COLO829 (cell line): ENCODE measurements at places on chromosomes 2 and 18.
A peak's percentile ranks its signal among the peaks of the same experiment; 100 is the strongest.

DNA sequence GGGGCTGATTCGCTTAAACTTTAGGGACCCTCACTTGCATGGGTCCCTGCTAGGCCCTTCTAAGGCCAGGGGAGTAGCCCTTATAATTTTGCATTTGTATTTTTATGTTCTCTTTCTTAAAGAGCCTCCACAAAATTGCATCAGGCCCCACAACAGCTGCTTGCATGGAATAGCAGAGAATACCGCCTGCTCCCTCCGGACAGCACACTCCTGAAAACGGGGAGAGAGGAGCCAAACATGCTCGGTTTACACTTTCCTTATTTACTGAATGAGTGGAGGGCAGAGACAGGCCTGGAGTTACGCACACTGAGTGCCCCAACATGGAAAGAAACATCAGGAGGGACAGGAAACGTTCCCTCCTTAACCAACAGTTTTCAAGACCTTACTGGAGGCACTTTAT is 132.2 kb downstream of the ANTXR1 start:
- DNase-seq = no peak

GRCh38 chr2:141439524-141439923 is 691.3 kb downstream of the LRP1B start:
- no peak for DNase-seq

GRCh38 chr2:158695305-158695704 is 99.8 kb upstream of the DAPL1 start:
- DNase-seq = no peak

DNA sequence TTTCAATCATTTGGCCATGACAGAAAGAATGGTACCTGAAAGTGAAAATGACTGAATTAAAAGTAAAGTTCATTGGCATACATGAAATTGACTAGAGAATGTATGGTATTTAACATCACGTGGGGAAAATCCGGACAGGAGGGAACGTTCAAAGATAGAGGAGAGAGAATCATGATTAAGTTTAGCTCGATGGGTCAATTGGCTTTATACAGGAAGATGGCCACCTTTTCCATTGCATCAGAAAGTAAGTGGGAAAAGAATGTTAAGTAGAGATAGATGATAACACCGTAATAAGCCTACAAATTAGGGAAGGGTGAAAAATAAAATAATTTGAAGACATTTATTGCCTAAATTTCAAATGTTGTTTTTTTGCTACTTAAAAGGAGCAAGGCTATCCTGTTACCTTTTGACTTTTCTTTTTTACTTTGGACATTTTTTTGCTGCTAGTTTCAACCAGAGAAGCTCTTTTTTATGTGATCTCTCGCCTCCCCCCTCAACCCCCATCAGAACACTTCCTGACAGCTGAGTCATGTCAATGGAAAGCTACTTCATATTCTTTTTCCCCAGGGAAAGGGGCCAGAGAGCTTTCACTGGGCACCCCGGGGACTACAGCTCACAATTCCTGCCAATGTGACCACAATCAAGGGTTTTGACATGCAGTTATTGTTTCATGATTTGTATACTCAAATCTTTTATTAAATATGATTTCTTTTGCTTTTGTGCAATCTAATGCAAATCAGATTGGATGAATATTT is 767 bp upstream of the CCDC102B start:
- DNase-seq = peak; percentile 37

DNA sequence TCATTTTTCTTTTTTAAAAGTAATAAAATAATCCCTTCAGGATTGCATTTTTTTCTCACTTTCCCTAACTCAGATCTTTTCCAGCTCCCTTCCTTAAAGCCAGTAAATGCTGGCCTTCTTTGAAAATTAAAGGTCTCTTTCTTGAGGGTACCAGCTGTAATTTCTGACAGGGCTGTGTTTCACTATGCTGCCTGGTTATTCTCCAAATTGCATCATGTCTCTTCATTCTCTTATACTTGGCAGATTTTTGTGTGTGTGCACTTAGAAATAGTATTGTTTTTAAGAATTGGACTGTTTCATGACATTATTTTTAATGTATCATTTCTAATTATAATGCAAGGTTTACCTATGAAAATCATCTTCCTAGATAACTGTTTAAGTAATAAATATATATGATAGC is 72.0 kb upstream of the EPB41L5 start:
- DNase-seq = no peak

- DNase-seq = no peak
Measured at GRCh38 chr2:160469621-160470204, 23.9 kb downstream of the RBMS1 start.

DNA sequence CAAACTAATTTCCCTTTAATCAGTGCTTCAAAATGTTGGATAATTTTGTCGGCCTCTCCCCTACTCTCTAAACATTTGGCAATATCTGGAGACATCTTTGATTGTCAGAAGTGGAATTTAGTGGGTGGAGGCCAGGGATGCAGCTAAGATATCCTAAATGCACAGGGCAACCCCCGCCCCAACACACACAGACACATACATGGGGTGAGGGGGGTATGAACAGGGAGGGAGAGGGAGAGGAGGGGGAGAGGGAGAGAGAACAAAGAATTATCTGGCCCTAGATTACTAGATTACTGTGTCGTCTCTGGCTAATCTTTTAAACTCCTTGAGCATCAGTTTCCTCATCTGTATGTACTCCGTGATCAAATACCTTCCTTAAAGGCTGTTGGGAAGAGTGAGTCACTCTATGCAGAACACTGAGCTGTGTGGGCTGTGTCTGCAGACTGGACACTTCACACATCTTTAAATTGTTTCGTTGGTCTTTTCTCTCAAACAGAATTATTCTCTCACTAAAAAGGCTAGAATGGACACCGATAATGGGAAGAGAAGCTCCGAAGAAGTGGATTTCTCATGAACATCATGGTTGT is 2.9 kb downstream of the RNF149 start:
- peak; percentile 45 for DNase-seq

- DNase-seq = no peak
Measured at GRCh38 chr2:186129767-186130581, 356.1 kb upstream of the ZC3H15 start.

- no peak for DNase-seq
Measured at GRCh38 chr2:118048401-118048800, 34.5 kb upstream of the CCDC93 start.

DNA sequence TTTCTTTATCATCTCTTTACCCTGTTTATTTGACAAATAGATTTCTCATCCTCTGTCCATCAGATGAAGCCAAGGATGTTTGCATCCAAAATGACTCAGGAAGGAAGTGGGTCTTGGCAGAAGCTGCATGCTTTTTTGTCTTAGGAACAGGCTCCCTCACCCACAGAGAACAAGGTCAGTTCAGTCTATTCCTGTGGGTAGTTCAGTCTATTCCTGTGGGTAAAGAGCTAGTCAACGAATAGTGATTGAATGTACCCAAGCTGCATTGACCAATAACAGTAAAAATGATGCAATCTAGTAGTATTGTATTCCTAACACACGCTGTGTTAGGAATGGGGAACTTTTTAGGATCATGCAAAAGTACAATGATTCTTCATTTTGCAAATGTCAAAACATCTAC is 290.8 kb upstream of the TANK start:
- peak; percentile 28 for DNase-seq

- no peak for DNase-seq
Measured at GRCh38 chr2:13682540-13683272, 949.8 kb upstream of the LRATD1 start.

GRCh38 chr2:174342686-174343342 is 8.1 kb downstream of the SP9 start:
- DNase-seq = no peak

GRCh38 chr2:9738062-9738461 is 105.2 kb upstream of the TAF1B start:
- DNase-seq = no peak

- DNase-seq = no peak
Measured at GRCh38 chr2:43710866-43711265, 34.6 kb upstream of the C1GALT1C1L start.

GRCh38 chr2:80190166-80190565 is 114.4 kb downstream of the LRRTM1 start:
- no peak for DNase-seq

DNA sequence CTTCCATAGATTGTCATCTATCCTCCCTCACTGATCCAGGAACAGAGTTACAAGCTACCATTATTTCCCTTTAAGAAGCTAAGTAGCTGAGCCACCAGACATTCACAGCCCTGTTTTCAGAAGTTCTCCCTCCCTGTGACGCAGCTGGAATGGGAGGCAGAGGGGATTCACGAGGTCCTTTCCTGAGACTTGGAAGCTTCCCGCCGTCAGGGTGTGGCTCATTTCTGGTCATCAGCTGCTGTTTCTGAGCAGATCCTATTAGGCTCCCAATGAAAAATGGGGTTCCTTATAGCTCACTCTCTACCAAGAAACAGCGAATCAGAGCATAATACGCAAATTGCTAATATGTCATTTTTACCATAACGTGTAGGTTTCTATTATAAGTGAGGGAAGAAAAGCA is 559.3 kb upstream of the ID2 start:
- DNase-seq = no peak

DNA sequence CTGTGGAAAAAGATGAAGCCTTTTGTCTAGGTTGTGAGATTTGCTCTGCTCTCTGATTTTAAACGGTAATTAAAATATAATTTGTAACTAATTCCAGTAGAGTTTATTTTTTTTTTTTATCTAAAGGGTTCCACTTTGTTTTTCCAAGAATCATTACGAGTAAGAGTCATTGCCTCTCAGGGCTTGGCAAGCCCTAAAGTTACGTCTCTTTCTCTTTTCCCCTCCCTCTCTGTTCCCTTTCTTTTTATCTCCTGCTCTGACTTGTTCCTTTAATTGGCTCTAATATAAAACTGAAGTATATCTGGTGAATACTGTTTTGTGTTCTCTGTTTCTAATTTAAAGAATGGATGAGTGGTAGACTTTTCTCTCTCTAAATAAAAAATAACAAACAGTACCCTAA is 75.8 kb downstream of the CALCRL start:
- no peak for DNase-seq

GRCh38 chr18:50405582-50406271 is 30.9 kb downstream of the SKA1 start:
- no peak for DNase-seq

- peak; percentile 43 for DNase-seq
Measured at GRCh38 chr2:39379643-39380524, 57.2 kb downstream of the MAP4K3 start.

DNA sequence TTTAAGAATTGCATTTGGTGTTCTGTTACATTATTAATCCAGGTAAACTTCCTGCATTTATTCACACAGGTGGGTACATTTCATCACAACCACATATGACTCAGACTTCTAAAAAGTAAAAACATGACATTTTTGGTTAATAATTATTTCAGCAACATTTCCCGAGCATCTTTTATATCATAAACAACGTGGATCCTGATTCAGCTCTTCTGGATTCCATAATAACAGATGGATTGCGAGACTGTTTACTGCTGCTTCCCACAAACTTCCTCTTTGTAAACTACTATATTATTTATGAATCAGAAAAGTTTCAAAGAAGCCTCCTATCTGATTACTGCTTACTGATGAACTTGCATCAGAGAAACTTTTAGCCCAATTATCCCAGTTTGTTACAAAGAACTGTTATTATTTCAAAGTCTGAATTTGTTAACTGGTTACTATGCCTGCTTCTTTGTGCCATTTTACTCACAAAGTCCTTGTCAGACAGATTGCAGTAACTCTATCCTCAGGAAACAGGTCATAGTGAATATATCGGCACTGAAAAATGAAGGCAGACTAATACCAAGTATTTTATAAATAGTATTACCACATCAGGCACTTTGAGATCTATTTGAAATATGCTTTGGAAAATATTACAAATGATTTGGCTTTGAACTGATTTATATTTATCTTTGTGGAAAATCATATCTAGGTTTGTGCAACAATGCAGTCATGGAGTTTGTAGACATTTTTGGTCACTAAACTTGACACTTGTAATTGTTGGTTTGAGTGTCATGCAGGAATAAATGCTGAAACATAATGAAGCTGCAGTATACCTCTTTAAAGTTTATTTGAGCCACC is 511.6 kb downstream of the PLCL1 start:
- no peak for DNase-seq

DNA sequence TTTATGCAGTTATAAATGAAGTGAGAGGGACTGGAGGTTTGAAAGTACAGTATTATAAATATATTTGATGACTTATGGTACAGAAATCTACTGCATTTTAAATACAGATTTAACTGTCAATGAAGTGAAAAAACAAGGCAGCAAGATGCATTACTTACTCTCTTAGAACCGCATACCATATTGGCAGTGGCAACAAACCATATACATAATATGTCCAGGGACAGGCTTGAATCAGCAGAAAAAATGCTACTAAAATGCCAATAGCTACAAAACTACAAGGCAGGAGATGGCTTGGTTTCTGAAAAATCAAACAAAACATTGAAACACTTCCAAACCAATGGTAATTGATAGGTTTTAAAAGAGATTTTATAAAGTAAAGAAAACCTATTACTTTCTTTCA is 77.2 kb downstream of the PIGN start:
- no peak for DNase-seq

- DNase-seq = no peak
Measured at GRCh38 chr2:164589522-164589921, 31.8 kb downstream of the GRB14 start.

DNA sequence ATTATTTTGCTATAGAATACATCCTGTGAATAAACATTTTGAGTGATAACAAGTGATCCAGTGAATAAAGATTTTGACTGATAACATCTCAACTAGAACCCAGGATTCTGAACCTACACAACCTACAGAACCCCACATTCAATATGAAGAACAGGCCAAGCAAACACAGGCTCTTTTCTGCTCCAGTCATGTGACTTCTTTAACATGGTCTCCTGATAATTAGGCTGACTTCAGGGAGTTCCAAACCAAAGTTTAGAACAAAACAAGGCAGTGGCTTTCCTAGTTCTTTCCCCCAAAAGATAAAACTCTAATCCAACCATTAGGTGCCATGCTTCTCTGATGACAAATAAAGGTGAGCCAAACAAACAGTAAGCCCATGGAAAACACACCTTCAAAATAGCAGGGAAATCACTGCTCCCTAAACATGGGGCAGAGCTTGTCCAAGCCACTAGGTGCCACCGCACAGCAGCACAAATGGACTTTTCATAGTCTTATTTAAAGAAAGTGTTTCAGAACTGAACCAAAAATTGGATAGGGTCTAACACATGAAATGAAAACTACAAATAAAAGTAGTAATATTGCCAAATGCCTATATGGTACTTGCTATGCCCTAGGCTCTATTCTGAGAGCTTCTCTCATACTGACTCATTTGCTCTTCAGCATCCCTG is 95.3 kb downstream of the EVA1A start:
- peak; percentile 36 for DNase-seq

GRCh38 chr2:44802777-44803424 is 138.6 kb upstream of the SIX3 start:
- DNase-seq = no peak

- DNase-seq = no peak
Measured at GRCh38 chr2:42843611-42844010, 51.2 kb upstream of the HAAO start.

DNA sequence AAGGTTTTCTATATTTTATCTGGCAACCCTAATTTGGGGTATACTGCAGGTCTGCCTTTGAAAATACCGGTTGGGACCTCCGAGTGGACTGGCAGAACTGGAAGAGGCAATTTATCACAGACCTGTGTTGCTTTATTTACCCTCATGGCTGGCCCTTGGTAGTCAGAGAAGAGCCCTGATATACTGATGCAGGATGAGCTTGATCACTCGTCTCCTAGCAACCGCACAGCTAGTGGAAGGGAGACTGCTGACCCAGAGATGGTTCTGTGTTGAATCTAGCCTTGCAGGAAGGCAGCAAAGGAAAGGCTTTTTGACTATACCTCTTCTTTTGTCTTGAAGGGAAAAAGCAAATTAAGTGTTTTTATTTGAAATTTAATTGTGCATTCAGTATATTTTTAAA is 154.7 kb downstream of the EML6 start:
- DNase-seq = no peak
